Neuronal stem cell (in vitro differentiated cells): ENCODE measurements at places on chromosomes 1 and 21.

GRCh38 chr1:246638941-246639655, 72.8 kb downstream of the CNST start:
- DNase-seq = no peak

DNA sequence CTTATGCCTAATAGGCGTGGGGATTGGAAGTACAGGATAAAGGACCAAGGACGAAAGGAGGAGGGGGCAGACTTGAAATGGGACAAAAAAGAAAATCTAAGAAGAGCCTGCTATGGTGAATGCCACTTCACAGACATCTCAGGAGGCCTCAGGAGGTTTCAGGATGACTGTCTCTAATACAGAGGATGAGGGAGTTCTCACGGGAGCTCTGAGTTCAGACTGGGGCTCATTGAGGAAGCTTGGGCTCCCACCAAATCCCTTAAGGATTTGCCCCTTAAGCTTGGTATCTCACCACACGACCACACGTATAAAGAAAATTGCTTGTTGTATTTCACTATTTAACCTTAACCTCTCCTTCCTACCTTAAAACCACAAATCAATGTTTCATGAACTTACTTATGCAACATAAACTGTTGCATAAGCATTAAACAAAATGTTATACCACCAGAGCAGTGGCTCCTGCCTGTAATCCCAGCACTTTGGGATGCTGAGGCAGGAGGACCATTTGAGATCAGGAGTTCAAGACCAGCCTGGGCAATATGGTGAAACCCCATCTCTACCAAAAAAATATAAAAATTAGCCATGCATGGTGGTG, 12.4 kb downstream of the SLC30A1 start:
- DNase-seq = no peak

- DNase-seq = no peak
These were observed 28.5 kb upstream of the CASZ1 start for GRCh38 chr1:10824821-10825540.

GRCh38 chr1:176149939-176150807, 56.9 kb downstream of the COP1 start:
- DNase-seq = no peak

- no peak for DNase-seq
These were observed 25.0 kb upstream of the SUMO3 start for GRCh38 chr21:44842721-44843445.

DNA sequence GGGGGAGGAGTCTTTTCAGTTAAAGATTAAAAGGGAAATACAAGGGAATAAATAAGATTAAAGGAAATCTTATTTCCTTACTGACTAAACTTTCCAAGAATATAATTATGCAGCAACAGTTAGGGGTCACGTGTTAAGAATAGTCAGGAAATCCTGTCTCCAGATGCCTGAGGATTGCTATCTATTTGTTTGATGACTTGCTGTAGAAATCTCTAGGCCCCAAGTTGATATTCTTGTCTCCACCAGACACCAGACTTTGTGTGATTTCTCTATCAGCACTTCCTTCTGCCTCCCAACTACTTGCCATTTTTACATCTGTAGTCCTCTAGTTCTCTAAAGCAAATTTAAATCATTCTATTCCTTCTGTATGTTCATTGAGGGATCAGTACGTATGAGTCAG, 77.5 kb downstream of the RPAP2 start:
- DNase-seq = no peak
